GM20000 (cell line): ENCODE measurements at places on chromosomes 13 and 19.

DNA sequence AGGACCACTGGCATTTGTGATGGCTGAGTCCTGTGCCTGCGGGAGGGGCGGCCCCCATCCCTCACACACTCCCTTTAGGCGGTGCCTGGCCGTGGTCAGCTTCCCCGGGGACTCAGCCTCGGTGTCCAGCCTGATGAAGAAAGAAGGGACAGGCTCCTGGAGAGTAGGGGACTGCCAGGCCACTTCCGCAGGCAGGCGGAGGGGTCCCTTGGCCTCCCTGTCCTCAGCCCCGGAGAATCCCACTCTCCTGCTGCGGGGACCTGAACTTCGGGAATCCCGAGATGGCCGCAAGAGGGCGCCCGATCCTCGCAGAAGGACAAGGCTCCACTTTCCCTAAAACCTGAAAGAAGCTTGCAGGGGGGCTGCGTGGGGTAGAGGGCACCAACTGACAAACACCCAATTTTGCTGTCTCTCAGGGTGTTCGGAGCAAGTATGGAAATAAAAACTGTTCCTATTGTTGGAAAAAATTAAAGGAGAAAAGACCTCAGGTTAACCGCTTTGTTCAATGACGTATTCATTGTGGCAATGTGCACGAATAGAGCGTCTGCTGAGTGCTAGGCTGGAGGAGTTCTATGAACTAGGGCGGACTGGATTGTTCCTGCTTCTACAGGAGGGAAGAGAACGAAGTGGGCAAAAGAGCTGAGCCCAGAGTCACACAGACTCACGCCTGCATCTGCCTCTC, 297.3 kb downstream of the ZNF536 start:
- DNase-seq: peak; percentile 52

GRCh38 chr19:29370276-29370675, 155.5 kb upstream of the VSTM2B start:
- DNase-seq: no peak

DNA sequence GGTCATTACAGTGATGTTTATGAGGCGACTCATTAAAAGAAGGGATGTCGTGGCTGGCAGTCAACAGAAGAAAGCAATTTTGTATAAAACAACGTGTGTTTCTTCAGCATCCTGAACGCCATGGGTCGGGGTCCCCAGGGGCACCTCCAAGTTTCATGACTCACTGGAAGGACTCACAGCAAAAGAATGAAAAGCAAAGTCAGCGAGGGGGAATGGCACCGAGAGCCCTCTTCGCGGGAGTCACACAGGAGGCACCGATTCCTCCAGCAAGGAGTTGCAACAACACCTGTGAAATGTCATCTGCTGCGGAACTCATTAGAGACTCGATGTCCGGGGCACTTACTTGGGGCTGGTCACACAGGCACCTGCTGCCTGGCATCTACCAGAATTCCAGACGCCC, 130.7 kb upstream of the PEG3 start:
- DNase-seq: no peak

- no peak for DNase-seq
These were observed 7.6 kb upstream of the BICRA start for GRCh38 chr19:47601180-47601904.

- peak; percentile 41 for DNase-seq
These were observed 2.4 kb downstream of the PTPRH start for GRCh38 chr19:55206664-55207500.
